ENCODE measurements at places on chromosomes 3 and 15. TPM values are rescaled to one million over a fixed set of nuclear protein-coding genes. Genes with fewer than 3 reads are reported as not detected.

DNA sequence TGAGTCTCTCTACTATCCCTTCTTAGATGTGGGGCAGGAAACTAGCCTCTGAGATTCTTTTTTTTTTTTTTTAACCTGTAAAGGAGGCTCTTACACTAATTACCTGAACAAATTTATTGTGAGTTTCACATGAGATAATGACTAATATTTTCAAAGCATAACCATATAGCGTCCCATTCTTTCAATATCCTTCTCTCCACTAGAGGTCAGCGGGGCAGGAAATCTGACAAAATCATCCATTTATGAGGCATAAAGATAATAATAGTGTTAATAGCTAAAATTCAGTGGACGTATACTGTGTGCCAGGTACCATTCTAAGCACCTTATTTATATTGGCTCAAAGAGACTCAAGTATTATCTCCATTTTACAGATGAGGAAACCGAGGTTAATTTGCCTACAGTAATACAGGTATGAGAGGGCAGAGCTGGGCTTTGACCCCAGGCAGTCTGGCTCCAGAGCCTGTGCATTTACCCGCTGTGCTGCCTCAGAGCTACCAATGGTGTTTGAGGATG is 16.3 kb upstream of the SMAD6 start:
- no peak for DNase-seq
- H3K27me3 ChIP-seq, result no peaks in the 10 kb centered on the region
- no peaks in the 10 kb centered on the region for H3K36me3 ChIP-seq
- no peaks in the 10 kb centered on the region for H3K4me1 ChIP-seq

- H3K27ac ChIP-seq, result no peak overlapping the region
- H3K27me3 ChIP-seq, result no peaks in the 10 kb centered on the region
- no peak overlapping the region for H3K4me3 ChIP-seq
- no peaks in the 10 kb centered on the region for H3K4me1 ChIP-seq
- no peak for DNase-seq
Observed at GRCh38 chr3:11679964-11680363, 36.2 kb upstream of the VGLL4 start.

CSTA gene
- total RNA-seq, result not detected

ATP2B2 gene
- not detected for total RNA-seq

CCR3 gene
- not detected for total RNA-seq
